Stimulated activated CD8-positive, alpha-beta memory T cell treated with anti-CD3 and anti-CD28 coated beads, Interleukin-7, amount 100 ng/mL, for 1 hour (primary cell): ENCODE measurements at places on chromosomes 6 and 20.

DNA sequence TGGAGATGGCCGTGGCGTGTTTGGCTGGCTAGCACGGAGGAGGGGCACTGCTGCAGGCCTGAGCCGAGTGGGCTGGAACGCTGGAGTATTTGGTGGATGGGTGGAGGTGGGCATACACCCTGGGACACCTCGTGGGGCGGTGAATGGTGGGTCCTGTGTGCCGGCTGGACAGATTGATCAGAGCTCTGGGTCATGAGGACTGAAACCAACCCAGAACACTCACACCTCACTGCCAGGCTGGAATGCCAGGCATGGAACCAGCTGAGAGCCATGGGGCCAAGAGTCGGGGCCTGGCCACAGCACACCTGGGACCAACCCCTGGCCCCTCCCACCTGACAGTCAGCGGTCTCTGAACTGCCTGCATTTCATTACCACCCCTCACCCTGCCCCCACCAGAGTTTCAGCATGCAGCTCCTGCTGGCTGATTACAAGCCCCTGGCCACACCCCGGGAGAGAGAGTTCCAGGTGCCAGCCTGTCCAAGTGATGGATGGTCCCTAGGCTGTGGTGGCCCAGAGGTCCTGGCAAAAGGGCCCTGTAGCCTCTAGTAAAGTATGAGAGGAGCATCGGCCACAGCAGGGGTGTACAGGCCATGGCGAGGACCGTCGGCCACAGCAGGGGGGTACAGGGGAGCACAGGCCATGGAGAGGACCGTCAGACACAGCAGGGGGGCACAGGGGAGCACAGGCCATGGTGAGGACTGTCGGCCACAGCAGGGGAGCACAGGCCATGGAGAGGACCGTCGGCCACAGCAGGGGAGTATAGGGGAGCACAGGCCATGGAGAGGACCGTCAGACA lies 3.3 kb downstream of the NPBWR2 start:
- DNase-seq, result no peak

DNA sequence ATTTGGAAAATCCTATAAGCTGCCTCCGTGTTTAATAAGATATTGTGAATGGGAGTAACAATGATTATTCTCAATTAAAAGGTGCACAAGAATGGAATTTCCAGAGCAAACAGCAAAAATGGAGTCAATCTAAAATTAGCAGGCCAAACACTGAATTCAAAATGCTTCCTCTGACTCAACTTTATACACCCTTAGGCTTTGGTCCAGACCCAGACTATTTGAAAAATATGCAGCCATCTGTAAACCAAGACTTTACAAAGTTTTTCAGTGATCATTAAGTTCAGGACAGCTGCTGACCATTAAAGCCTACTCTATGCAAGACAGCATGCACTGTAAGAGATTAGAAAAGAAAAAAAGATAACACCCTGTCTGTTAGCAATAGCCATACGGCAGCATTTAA lies 39.4 kb upstream of the CCN6 start:
- DNase-seq, result no peak

- no peak for DNase-seq
These were observed 417.8 kb downstream of the CDC5L start for GRCh38 chr6:44805238-44805846.

DNA sequence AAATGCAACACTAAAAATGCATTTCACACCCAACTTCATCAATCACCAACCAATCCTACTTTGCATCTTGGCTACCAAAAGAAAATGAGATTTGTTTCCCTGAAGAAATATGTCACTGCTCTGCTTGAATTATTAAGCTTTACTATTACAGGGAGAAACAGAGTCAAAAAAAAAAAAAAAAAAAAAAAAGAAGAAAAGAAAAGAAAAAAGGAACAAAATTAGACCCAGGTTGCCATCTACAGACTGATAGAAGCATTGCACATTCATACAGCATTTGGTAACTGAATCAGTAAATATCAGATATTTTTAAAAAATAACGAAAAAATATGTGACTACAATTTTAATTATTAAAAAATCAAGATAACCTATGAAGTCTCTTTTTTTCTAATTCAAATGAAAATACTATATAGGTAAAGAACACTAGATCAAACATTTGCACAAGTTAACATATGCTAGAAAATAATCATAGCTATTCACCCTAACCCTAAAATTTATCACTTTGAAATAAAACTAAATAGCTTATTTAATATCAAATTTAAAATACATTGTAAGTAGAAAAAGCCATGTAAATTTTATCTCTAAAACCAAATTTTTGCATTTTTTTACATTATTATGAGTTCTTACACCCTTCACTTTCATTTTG lies 83.3 kb downstream of the DCDC2 start:
- no peak for DNase-seq

DNA sequence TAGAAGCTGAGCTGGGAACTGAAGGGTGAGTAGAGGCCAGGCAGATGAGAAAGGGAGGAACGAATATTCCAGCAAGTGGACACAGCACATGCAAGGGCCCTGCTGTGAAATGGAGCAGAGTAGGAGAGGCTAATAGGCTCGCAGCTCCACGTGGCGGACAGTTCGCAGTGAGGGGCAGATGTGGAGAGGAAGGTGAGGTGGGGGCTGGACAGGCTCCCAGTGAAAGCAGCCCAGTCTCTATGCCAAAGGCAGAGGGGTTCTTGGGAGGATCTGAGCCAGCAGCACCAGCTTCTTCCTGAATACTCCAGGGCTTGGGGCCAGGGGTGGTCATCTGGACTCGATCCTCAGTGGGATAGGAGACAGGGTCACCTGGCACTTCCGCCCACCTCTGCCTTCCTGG lies 81.0 kb downstream of the CEBPB start:
- no peak for DNase-seq

DNA sequence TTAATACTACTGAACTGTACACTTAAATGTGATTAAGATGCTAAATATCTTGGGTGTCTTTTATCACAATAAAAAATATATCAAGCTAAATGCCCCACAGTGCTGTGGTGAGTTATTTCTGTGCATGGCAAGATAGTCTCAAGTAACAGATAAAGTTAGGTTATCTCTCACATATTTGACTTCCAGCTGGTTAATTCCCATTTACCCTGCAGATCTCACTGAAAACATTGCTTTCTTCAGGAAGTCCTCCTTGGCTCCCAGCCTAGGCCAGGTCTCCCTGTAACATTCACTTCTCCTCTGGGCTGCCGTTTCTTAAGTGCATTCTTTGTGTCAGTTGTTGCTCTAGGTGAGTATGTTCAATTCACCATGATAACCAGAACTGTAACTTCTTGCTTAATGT lies 59.1 kb downstream of the SLC22A1 start:
- DNase-seq, result no peak
